ENCODE measurements at places on chromosomes 5 and 9.
A peak's percentile ranks its signal among the peaks of the same experiment; 100 is the strongest.

DNA sequence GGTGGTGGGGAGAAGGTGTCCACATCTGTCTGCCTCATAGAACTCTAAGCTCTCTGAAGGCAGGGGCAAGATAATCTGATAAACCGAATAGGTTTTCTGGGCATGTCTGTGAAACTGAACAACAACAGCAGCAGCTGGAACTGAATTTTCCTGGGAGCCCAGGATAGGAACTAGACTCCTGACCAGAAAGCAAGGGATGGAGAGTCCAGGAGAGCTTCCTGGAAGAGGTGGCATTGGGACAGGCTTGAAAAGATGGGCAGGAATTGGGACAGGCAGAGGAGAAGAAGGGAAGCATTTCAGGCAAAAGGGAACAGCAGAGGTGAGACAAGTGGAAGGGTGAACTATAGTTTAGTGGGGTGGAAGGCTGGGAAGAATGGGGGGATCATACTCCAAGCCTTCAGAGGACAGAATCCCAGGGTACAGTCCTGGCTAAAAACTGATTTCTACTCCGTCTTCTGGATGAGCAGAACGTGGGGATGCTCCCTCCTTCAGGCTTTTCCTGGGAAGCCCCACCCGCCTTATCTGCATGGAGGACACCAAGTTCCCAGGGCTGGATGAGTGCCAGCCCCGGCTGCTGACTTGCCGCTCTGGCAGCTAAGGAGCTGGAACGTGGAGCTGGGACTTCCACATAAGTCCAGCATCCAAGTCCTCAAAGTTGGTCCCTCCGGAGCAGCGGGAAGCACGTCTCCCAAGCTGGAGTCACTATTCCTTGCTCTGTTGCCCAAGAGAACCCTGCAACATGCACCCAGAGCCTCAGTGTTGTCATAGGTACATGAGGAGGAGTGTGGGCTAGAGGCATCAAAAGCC is 13.9 kb upstream of the KIF12 start:
- peak; percentile 8 for DNase-seq

GRCh38 chr9:77488439-77489126 is 159.5 kb downstream of the GNA14 start:
- DNase-seq = no peak

DNA sequence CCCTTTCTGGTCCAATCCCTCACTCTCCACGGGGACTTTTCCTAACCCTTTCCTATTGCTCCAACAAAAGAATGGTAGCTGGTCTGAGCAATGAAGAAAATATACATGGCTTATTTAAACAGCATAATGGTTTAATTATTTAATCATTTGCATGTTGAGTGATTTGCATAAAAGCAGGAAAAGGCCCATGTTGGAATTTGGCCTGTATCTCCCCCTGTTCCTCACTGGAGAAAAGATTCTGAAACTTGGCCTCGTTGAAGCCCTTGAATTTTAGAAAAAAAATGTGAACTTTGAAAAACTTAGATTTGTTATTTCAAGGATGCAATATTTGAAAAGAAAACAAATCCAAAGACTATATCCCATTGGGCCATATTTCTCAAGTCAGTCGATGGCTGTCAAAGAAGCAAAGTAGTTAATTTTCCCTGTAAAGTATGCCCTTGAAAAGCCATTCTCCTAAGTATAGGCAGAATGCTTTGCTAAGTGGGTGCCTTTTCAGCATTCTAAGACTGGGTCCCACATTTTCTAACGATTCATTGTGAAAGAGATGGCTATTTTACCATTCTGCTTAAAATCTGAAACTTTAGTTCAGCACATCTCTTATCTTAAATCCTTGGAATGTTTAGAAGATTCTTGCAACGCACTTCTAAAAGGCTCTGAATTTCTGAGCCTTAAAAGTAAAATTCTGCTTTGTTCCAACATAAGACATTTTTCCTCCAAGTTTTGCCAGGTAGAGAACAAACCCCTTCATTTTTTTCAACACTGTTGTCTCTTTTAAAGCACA is 428.8 kb downstream of the ARHGEF28 start:
- DNase-seq = no peak

DNA sequence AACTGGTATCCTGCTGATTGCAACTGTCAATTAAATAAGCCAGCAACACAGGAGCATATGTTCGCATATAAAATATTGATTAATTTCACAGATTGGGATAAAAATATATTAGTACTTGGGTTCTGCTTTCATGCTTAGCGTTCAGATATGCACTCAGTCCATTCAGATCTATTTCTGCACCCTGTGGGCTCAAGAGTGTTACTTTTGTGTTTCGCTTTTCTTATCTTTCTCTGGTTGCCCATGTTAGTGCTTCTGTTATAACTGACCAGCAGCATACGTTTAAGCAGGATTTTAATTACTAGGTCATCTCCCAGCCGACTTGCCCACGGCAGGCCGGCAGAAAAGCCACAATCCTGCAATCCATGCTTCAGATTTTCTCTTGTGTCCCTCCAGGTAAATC is 289.1 kb downstream of the EBF1 start:
- DNase-seq = no peak

- DNase-seq = no peak
These were observed 92.9 kb upstream of the LPAR1 start for GRCh38 chr9:111131211-111131610.

DNA sequence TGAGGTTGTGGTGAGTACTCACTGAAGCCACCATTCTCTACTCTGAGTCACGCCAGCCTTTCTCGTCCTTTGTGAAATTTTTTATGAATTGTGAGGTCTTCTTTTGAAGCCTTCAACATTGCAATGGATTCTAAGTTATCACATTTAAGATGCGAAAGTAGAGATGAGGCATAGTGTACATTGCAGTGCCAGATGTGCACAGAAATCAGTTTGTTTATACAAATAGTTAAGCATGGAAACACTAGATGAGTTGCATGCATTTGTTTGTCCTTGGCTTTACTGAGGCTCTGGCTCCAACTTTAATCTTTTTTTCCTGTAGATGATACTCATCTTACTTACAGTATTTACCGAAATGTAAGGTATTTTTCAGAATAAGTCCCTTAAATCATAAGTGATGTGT is 453.7 kb upstream of the RIOK2 start:
- no peak for DNase-seq
